Spinal cord (tissue), 10 donors: ENCODE measurements at places on chromosomes 11 and 22. TPM values are rescaled to one million over a fixed set of nuclear protein-coding genes. Genes with fewer than 3 reads are reported as not detected.

- DNase-seq = no peak
These were observed 118.0 kb downstream of the SNX19 start for GRCh38 chr11:130798280-130798679.

DNA sequence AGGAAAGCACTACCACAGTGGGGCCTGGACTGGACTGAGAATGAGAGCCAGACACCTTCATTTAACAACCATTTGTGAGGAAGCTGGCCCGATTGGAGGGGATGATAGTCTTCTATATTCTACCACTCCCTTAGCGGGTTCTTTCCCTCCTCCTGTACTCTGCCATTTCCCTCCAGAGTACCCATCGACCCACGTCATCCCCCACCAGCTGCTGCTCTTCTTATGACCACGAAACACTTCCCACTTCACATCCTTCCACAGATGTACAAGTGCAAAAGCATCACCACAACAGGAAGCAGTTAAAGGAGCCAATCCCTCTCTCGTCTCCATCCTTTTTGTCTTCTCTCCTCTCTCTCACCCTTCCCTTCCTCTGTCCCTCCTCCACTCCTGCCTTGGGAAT, 18.0 kb upstream of the UBASH3B start:
- no peak for DNase-seq

The NAALAD2 gene
- total RNA-seq = 28.1 TPM

DNA sequence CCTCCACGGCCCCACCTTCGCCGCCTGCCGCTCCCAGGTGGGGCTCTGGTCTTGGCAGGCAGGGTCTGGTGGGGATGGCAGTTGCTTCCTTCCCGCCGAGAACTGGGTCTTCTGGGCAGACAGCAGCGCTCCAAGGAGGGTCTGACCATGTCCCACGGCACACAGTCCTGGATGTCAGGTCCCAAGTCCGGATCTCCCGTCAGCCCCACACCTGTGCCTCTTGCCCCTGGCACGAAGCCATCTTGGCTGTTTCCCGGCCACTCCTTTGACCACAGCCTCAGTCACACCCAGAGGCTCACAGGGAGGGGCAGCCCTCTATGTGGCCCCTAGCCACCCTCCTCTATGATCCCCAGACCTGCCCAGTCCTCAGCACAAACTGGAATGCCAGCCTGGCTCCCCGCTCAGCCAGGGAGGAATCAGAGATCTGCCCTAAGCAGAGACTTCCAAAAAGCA, 14.3 kb downstream of the MUC5B start:
- DNase-seq = no peak

The TMPRSS5 gene
- total RNA-seq = 9.5 TPM

The NTM gene
- total RNA-seq = 144 TPM

- DNase-seq = no peak
These were observed 290.5 kb upstream of the SORL1-AS1 start for GRCh38 chr11:121743285-121743684.

The RBM14 gene
- 34.8 TPM for total RNA-seq

DNA sequence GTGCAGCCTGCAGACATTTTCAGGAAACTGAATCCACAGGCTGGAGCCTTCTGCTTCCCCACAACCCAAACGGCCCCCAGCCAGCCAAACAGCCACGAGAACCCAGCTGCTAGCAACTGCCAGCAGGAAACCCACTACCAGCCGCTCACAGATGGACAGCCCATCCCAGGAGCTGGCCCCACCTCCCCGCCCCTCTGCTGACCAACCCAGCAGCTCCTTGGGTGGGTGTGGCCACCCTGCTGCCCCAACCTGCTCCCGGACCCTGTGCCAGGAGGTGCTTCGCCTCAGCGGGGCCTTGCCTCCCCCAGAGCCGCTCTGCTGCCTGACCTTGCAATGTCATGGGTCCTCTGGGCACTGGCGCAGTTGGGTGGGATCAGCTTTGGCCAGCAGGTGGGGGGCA, 8.2 kb upstream of the CCDC188 start:
- no peak for DNase-seq

The TTLL1 gene
- 21.6 TPM for total RNA-seq

The ANO1 gene
- 2.6 TPM for total RNA-seq

- DNase-seq = no peak
These were observed 77.1 kb downstream of the TP53I11 start for GRCh38 chr11:44873537-44873936.

The MYRF gene
- 17.9 TPM for total RNA-seq

The KLHDC7B gene
- not detected for total RNA-seq

The DENND6B gene
- total RNA-seq = 9.1 TPM

DNA sequence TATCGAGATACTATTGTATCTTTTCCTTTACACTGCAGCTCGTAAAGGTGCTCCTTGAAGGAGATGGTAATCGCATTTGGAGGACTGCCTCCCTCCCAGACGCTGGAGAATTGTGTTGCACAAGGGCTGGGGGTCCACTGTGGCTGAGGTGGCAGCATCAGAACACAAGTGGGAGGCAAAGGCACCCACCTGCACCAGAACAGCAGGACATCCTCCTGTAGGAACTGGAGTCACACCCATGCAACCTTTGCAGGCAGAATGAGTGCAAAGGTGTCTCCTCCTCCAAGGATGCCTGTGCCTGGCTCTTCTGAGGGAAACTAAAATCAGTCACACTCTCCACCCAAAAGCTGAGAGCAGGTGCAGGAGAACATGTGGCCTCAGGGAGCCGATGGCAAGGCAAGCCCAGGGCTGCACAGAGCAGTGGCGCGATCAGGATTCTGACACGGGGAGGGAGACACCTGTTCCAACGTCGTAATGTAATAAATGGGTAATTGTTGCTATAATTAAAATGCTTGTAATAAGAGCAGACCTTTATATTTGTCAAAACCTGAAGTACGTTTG, 1501.4 kb downstream of the TBC1D22A start:
- DNase-seq = no peak

The FOLR2 gene
- total RNA-seq = 21.9 TPM

GRCh38 chr22:49367041-49367697, 460.5 kb downstream of the BRD1 start:
- DNase-seq = no peak

The LARGE2 gene
- total RNA-seq = 2.0 TPM

The POTEH gene
- total RNA-seq = not detected

The PACSIN2 gene
- total RNA-seq = 36.3 TPM

DNA sequence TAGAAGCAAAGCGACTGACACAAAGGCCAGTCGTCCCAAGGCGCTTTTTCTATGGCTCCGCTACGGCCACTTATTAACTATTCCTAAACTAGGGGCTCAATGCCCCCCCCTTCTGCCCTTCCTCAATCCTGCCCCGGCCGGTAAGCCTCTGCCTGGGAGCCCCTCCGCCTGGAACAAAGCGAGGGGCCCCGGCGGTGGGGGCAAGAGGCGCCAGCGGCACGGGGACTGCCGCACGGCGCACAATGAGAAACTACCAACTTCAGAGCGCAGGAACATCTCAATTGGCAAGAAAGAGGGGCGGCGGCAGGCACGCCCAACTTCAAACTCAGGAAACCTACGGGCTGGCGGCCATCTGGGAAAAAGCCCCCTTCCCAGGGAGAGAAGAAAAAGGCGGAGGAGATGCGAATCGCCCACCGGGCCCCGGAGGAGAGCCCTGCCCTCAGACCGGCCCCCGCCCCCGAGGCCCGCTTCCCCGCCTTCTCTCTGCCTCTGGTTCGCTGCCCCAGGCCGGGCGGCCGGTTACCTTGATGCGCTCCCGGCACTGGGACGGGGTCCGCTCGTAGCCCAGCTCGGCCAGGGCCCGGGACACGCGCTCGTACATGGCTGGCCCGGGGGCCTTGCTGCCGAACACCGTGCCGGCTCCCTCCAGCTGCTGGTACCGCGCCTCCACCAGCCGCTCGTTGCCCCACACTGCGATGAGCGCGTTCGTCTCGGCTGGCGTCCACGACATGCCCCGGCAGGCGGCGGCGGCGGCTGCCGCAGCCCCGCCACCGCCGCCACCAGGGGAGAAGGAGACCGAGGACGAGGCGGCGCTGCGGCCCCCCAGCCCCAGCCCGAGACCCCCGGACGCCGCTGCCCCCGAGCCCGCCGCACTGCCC, 619 bp downstream of the MSANTD2 start:
- no peak for DNase-seq

- peak; percentile 50 for DNase-seq
These were observed 270.8 kb upstream of the NARS2 start for GRCh38 chr11:78845496-78845895.

GRCh38 chr11:575313-575995, 816 bp upstream of the PHRF1 start:
- no peak for DNase-seq

DNA sequence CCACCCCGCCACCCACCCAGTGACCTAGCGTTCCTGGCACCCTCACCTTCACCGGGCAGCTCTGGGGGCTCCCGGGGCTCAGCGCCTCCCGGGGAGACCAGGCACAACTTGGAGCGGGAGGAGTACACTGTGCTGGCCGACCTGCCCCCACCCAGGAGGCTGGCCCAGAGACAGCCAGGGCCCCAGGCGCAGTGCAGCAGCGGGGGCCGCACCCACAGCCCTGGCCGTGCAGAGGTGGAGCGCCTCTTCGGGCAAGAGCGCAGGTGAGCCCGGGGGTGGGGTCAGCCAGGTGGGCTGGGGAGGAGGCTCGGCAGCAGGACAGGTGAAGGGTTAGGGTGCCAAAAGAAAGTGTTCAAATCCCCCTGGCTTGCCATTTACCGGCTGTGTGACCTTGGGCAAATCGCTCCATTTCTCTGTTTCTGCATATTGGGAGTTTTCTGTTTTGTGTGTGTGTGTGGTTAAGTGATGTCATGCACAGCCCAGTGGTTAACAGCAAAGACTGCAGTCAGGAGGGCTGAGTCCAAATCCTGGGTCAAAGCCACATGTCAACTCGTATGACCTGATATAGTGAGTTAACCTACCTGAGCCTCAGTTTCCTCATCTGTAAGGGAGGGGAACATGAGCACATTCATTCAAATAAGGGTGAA, 29.5 kb downstream of the TRIOBP start:
- no peak for DNase-seq

GRCh38 chr11:78737301-78737700, 162.6 kb upstream of the NARS2 start:
- no peak for DNase-seq

DNA sequence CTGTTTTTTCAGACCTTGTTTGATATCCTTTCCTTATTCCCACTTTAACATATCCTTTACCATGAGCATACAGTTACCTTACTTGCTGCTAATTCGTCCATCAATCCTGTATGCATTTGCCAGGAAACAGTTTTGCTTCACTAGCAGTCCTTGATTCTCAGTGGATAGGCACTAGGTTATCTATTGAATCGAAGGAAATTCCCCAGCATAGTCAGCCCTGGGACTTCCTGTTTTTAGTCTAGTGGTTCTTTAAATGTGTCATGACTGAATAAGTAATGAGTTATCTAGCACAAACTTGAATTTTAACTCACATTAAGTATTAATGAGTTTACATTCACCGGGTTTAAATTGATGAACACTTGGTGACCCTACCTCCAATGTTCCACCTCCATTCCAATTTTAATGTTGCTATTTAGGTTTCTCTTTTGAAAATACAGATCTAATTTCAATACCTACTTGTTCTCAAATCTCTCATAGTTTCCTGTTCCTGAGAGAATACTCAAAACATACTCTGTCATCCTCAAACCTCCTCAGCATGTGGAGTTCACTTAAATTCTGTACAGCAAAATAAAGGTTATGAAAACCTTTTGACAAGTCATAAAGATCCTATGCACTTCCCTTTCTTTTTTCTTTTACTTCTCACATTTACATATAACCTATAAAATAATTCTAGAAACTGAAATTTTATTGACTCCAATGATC, 1375.1 kb upstream of the TENM4 start:
- no peak for DNase-seq

DNA sequence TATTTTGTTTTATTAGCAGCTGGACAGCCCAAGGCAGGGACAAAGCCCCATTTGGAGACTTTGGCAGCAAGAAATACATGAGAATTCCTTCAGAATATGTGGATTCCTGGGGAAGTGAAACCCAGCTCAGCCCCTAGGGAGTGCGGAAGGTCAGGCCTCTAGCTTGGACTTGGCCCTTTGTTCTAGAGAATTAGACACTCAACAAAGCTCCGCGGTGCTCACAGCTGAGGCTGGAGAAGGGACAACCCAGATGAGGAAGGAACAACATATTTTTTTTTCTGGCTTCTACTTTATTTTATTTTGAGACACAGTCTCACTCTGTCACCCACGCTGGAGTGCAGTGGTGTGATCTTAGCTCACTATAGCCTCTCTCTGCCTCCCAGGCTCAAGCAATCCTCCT, 44.7 kb upstream of the SEPTIN5 start:
- no peak for DNase-seq

GRCh38 chr22:41367039-41367679, 14.6 kb upstream of the TEF start:
- DNase-seq = peak; percentile 98

The CSTPP1 gene
- total RNA-seq = 49.2 TPM

DNA sequence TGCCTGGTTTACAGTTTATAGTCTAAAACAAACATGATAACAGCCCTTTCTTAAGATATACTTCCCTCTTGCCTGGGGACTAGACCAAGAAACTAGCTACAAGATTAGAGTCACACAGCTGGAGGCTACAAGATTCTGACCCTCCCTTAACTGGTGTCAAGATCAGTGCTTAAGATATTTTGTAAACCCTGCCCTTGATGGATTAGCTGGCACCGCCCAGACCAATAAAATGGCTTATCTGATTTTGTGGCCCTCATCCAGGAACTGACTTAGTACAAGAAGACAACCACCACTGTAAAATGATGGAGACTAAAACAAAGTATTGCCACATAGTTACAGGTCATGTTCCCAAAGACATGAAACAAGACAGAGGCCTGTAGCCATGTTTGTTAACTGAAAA, 53.4 kb downstream of the FAM181B start:
- DNase-seq = no peak

DNA sequence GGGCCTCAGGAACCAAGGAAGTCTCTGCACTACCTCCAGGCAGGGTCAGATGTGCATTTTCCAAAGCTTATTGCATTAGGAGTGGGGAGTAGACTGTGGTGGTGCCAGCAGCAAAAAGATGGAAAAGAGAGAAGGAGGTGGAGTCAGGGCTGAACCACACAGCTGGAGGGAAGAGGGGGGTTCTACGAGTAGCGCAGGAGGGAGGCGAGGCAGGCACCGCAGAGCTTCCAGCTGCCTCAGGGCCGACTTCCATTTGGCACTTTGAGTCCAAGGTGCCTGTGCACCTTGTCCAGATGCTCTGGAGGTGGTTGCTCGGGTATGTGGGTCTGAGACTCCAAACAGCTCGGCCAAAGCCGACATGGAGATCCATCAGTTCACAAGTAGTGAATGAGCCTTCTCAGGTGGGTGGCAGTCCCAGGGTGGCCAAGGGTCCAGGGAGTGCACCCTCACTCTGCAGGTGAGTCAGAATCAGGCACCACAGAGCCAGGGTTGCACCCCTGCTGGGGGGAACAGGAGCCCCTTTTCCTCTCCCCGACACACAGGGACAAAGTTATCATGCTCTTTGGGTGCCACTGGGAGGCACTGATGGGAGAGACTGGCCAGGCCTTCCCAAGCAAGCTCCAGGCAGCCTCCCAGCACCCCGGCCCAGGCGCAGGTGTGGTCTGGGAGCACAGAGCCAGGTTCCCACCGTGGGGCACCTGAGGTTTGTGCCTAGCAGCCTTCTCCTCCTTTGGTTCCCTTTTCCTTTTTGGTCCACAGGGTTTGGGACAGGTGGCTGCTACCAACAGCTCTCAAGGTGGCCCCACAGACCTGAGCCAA, 30.2 kb downstream of the GGT5 start:
- DNase-seq = no peak
